A549 treated with ZK216348 at 1 μM for 4 hours (cell line): ENCODE measurements at places on chromosomes 7 and 10. TPM values are rescaled to one million over a fixed set of nuclear protein-coding genes. Genes with fewer than 3 reads are reported as not detected.

The SSC4D gene
- 0.92 to 2.2 TPM (median 1.0 TPM) in 5 replicates for total RNA-seq

The GRID2IP gene
- total RNA-seq, result not detected in 5 replicates

The MAGI2 gene
- 0.31 to 0.60 TPM (median 0.48 TPM) in 5 replicates for total RNA-seq

The CCDC146 gene
- 0.46 to 0.80 TPM (median 0.73 TPM) in 5 replicates for total RNA-seq
